MG63 (cell line): ENCODE measurements at places on chromosomes 1 and 21.

GRCh38 chr1:180948641-180949615 lies 36.2 kb downstream of the KIAA1614 start:
- no peak for DNase-seq

GRCh38 chr1:176670853-176671252 lies 207.9 kb downstream of the PAPPA2 start:
- no peak for DNase-seq

GRCh38 chr1:99544328-99544727 lies 101.6 kb upstream of the PALMD start:
- DNase-seq, result peak; percentile 14

- peak; percentile 47 for DNase-seq
Measured at GRCh38 chr1:207454046-207454964, at the start of gene CR2. Gene CR2 (plus strand): TSS chr1:207454328. CDS start chr1:207454419, 91 bp downstream.

DNA sequence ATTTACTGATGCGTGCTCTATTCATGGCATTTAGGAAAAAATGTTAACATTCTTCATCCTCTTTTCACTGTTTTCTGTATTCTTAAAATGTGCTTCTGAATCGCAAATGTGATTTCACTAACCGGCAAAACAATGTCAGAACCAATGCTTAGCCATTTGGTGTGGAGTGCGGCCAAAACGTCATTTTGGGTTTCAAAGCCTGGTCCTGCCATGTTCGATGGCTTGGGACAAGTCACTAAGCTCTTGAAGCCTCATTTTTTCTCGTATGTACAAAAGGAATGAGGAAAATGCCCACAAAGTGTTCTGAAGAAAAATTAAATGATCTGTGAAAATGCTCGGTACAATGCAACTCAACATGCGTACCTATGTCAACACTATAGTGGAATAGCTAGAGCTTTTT lies 175.3 kb downstream of the APP start:
- DNase-seq, result no peak

GRCh38 chr21:44666401-44667320 lies at the start of gene KRTAP12-2:
Gene KRTAP12-2 (minus strand): TSS chr21:44666927. CDS start chr21:44666886, 41 bp downstream.
- peak; percentile 86 for DNase-seq

DNA sequence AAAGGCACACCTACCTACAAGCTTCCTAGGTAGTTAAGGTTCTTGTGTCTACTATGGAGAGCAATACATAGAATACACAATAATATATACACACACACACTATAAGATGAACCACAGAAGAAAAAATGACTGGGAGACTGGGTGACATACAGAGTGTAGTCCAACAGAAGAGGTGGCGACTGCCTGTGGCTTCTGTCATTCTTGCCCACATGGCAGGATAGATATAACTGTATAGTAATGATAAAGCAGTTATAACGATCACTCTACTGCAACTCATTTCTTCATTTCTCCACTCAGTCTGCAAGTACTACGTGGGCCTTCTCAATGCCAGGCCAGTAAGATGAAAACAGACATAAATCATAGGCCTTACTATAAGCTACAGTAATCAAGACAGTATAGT lies 113.8 kb upstream of the EDN2 start:
- no peak for DNase-seq

DNA sequence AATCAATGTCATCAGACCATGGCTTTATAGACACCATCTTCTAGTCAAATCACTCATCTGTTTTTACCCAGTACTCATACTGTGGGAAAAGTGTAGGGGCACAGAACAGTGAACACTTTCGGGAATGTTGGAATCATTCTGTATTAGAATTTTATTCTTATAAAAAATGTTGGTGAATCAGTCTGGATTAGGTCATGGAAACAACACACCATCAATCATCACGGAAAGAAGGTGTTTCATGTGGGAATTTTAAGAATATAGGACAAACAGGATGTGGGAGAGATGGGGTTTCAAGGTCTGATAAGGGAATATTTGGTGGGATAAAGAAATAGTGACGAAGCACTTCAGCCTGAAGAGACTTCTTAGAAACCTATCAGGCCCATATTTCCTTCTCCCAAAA lies 17.3 kb downstream of the GBP1 start:
- no peak for DNase-seq

- DNase-seq, result no peak
Measured at GRCh38 chr1:43418858-43419257, 29.2 kb downstream of the SZT2 start.

GRCh38 chr21:24895885-24896734 lies 711.2 kb downstream of the MRPL39 start:
- DNase-seq, result peak; percentile 3

GRCh38 chr1:165644064-165644735 lies 13.2 kb downstream of the MGST3 start:
- no peak for DNase-seq

GRCh38 chr1:166122873-166123466 lies 43.8 kb downstream of the FAM78B start:
- DNase-seq, result no peak

DNA sequence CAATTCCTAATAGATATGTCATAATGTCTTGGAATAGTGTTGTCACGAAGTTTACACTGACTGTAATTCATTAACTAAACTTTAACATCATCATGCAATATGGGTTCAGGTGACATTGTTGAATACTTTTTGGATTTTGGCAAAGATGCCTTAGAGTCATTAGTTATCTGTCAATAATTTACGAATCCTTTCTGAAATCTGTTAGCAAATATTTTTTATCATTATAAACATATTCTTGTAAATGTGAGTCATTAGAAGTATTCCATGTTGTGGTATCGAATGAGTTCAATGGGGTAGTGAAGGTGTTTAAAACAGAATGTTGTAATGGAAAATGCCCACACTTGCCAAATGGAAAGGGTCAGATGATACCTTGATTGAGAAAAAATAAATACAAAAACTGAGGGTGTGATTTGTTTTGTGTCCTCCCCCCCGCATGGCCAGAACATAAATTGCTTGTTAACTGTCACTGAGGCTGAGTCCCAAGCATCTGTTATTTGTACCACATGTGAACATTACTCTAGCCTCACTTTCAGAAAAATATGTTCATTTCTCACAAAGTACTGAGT lies 5.2 kb upstream of the NR5A2 start:
- no peak for DNase-seq

GRCh38 chr1:94648225-94649007 lies 106.9 kb upstream of the F3 start:
- peak; percentile 12 for DNase-seq

- no peak for DNase-seq
Measured at GRCh38 chr21:28252928-28253327, 739.7 kb downstream of the LTN1 start.

DNA sequence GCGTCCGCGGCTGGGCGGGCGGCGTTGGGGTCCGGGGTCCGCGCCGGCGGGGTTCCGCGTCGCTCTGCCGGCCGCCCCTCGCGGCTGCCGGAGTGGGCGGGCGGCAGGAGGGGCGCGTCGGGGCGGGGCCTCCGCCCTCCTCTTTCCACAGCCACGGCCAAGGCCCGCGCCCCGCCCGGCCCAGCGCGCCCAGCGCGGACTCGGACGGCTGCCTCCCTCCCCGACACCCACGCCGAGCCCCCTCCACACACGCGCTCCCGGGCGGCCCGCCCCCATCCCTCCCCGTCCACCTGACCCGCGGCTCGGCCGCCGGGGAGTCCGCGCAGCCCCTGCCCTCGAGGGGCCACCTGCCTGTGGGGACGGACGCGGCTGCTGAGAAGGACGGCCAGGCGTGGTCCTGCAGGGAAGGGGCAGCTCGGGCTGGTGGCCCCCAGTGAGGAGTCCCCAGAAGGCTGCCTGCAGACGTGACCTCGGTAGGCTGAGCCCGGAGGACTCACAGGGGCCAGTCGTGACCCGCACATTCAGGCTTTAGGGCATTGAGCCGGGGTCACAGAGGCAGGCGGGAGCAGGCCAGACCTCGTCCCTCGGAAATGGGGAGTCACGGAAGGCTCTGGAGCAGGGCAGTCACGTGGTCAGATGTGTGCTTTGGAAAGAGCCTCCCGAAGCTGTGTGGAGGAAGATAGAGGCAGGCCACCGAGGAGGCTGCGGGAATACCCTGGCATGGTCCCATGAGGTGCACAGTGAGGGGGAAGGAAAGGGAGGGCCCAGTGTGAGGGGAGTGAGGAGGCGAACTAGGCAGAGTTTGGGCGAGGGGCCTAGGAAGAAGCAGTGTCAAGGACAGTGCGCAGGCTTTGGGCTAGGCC lies at the start of gene COL8A2:
COL8A2 (minus strand) TSS at position 94 of the 863 bp plus-strand sequence. CDS start 24,980 bp downstream, outside the sequence.
- DNase-seq, result no peak

GRCh38 chr21:15843766-15844165 lies 114.0 kb downstream of the USP25 start:
- DNase-seq, result no peak

DNA sequence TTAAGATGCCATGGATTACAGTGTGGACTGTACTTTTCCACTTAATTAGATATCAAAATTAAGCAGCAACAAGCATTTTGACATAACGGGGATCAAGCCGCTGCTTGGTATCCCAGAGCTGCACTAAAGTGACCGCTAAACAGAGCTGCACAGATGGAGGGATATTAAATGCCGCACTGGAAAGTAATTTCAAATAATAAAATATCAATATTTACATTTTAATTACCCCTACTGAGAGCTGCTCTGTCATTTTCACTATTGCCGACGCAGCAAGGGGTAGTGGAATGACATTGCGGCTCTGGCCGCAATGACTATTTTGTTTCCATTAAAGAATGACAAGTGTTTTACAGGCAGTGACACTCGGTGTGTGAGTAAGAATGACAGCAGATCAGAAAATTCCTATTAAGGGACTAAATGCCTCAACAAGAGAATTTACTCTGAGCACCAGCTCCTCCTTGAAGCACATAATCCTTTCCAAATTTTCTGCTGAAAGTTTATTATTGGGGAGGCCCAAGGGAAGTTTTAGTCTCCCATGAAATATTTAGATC lies 109.1 kb upstream of the USH2A start:
- DNase-seq, result no peak

DNA sequence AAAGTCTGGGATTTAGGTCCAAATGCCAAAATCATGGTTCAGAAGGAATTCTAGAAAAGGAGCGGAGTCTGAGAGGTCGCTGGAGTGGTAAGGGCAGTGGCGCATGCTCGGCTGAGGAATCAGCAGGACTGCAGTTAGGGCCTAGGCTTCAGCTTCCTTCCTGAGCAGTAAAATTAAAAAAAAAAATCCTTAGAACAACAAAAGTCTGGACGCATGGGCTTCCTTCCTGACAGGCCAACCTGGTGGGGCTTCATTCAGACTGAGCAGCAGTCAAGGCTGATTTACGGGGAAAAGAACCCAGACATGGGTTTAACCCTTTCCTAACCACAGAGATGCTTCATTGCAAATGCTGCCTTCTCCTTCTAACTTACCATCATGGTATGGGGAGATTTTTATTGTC lies 17.1 kb downstream of the RNF220 start:
- no peak for DNase-seq

GRCh38 chr1:11448373-11449099 lies 30.4 kb upstream of the DISP3 start:
- no peak for DNase-seq

DNA sequence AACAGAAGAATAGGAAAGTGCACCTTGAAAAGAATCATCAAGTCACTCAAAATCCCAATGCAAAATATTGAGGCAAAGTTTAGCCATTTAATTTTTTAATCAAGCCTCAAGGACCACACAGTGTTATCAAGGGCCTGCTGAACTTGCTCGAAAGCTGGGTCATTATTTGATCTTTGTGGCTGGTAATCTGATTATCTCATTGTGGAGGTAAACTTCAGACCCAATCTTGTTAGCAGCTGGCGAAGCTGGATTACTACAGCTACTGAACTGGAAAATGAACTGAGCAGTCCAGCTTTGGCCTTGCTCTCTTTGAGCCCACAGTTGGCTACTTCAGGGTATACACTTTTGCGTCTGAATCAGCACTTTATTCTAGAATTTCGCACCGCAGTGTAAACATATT lies 94.4 kb downstream of the BARHL2 start:
- DNase-seq, result no peak

GRCh38 chr1:217605390-217605789 lies 25.5 kb downstream of the GPATCH2 start:
- no peak for DNase-seq

- DNase-seq, result no peak
Measured at GRCh38 chr1:110781525-110781924, 91.4 kb upstream of the CD53 start.

DNA sequence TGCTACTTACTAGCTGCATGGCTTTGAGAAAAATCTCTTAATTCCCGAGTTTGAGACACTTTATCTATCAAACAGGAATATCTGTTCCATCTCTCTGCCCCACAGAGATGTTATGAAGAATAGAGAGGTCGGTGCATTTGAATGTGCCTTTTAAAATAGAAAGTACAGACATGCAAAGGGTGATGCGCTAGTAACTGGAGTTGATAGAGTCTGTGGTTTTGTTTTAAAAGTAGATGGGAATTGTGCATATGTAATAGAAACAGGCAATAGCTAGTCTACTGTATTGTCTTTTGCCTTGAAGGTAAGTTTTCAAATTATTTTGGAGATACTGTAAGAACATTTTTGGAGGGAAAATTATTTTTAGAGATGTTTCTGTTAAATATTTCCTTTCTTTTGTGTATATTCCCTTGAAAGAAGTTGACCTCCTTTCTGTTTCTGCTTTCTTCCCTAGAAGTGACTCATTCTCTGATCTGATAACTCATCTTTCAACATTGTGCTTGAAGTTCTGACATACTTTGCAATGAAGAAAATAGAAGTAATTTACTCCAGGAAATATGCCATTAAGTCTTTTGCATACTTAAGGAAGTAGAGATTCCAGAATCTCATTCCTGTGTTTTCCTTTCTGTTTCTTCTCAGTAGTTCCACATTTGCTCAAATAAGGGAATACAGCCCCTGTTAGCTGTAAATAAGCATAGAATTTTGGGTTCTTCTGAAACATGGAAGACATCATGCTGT lies 151.6 kb downstream of the SDCCAG8 start:
- no peak for DNase-seq

DNA sequence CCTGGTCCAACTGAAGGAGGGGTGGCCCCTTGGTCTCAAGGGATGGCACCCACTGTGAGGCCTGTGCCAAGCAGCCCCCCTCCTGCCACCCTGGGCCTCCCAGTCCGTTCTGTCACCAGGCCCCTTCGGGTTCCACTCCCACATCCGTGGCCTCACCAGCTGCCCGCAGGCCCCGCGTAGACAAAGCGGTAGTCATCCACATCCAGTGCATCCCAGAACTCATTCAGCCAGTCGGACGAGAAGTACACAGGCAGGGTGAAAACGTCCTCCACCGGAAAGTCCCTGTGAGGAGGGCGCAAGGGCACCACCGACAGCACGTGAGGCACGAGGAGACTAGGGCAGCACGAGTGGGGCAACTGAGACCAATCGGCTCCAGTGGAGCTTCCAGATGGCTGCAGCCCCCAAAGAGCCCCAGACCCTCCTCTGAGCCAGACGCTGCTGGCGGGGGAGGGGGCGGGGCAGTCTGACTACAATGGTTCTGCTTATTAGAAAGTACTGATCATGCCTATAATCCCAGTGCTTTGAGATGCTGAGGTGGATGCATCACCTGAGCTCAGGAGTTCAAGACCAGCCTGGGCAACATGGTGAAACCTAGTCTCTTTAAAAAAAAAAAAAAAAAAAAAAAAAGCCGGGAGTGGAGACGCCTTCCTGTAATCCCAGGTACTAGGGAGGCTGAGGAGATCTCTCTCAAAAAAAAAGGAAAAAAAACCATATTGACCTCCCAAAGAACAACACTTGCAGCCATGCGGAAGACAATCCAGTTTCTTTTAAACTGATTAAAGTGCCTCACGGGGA lies 1.2 kb downstream of the JMJD4 start:
- DNase-seq, result no peak
